ENCODE measurements at places on chromosomes 1 and 21. TPM values are rescaled to one million over a fixed set of nuclear protein-coding genes. Genes with fewer than 3 reads are reported as not detected.

The ILDR2 gene
- 1.8 TPM for total RNA-seq

The LDLRAD1 gene
- not detected for total RNA-seq

The KCNE2 gene
- not detected for total RNA-seq

The NMNAT2 gene
- total RNA-seq: 2.1 TPM

The ADCY10 gene
- not detected for total RNA-seq

The FOXO6 gene
- total RNA-seq: 4.5 TPM

The UMODL1 gene
- total RNA-seq: not detected

The COL11A1 gene
- not detected for total RNA-seq

The NAV1 gene
- total RNA-seq: 69.0 TPM

The PGLYRP4 gene
- not detected for total RNA-seq

The C1QA gene
- total RNA-seq: 124 TPM

The KIF14 gene
- total RNA-seq: 0.11 TPM

The SPRR2E gene
- total RNA-seq: not detected

The NTNG1 gene
- total RNA-seq: 0.38 TPM

The FAAH gene
- 5.5 TPM for total RNA-seq

The WDR64 gene
- not detected for total RNA-seq

The TTC34 gene
- total RNA-seq: 0.70 TPM

The CA14 gene
- total RNA-seq: 14.4 TPM

The EFCAB14 gene
- 53.2 TPM for total RNA-seq

The FCGR3A gene
- total RNA-seq: 31.4 TPM

The ZNF362 gene
- 30.3 TPM for total RNA-seq

The CCDC185 gene
- not detected for total RNA-seq

The RAVER2 gene
- 30.1 TPM for total RNA-seq

The FAM72D gene
- total RNA-seq: not detected

The NR5A2 gene
- total RNA-seq: 1.6 TPM

The KLHL17 gene
- 7.0 TPM for total RNA-seq

The CRYAA gene
- total RNA-seq: not detected

The ADORA1 gene
- 19.0 TPM for total RNA-seq

The RYR2 gene
- total RNA-seq: 694 TPM

The PHACTR4 gene
- total RNA-seq: 18.1 TPM

The NTRK1 gene
- total RNA-seq: 2.4 TPM

The NME7 gene
- 10.1 TPM for total RNA-seq

The B4GALT2 gene
- total RNA-seq: 39.1 TPM

The CD1D gene
- total RNA-seq: 1.5 TPM

The DNAJB4 gene
- 88.0 TPM for total RNA-seq

The SLAMF9 gene
- not detected for total RNA-seq

The LCE1D gene
- total RNA-seq: not detected

The MRPL20 gene
- 140 TPM for total RNA-seq

The SH3BGR gene
- total RNA-seq: 159 TPM

The FCRL6 gene
- 0.57 TPM for total RNA-seq

The DENND2C gene
- 2.6 TPM for total RNA-seq

The PLXNA2 gene
- 15.3 TPM for total RNA-seq

The RIPPLY3 gene
- not detected for total RNA-seq

The GBP5 gene
- total RNA-seq: 0.68 TPM

The ALG14 gene
- 2.0 TPM for total RNA-seq

The LHX8 gene
- total RNA-seq: not detected

The GCSAML gene
- 0.05 TPM for total RNA-seq

The SYTL1 gene
- 0.78 TPM for total RNA-seq

The LEMD1 gene
- total RNA-seq: not detected

The CYYR1 gene
- 27.3 TPM for total RNA-seq

The CYP4X1 gene
- total RNA-seq: 1.5 TPM

The MSH4 gene
- 0.35 TPM for total RNA-seq

The LMX1A gene
- total RNA-seq: 0.14 TPM

The HTR6 gene
- total RNA-seq: not detected

The JAM2 gene
- total RNA-seq: 38.2 TPM

The AIRE gene
- not detected for total RNA-seq
